ENCODE measurements at places on chromosomes 4 and X.

- DNase-seq, result no peak
These were observed 75.7 kb downstream of the FAM114A1 start for GRCh38 chr4:38943343-38943742.

DNA sequence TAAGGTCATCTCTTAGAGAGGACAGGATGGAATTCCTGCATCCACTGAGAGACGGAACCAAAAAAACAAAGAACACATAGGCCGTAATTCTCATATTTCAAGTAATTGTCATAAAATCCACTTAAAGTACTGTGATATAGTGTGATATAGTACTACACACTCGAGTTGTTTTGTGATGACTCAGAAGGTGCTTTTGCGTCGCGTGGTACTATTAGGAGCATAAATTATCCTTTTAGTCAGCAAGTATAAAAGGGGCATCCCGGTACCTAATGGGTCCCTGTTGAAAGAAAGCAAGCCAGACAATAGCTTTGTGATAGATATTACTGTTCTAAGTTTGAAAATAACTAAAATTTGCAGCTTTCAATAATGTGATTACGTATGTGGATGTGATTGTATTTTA is 55.3 kb downstream of the GPR143 start:
- no peak for DNase-seq

DNA sequence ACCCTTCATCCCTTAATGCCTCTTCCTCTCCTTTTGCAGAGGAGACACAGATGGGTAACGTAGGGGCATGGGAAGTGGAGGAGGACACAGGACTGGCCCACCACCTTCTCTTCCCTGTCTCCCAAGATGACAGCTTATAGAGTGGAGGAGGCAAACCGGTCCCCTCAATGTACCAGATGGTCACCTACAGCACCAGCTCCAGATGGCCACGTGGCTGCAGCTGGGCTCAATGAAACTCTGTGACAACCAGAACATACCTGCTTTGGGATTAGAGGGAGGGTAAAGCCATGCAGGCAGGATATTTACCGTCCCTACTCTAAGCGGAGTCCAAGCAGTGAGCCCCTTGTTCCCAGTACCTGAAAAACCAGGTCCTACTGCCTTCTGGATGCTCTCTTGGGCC is 7.5 kb upstream of the KLHL15 start:
- no peak for DNase-seq

- DNase-seq, result no peak
These were observed 111.9 kb upstream of the PPARGC1A start for GRCh38 chr4:24001486-24002329.

DNA sequence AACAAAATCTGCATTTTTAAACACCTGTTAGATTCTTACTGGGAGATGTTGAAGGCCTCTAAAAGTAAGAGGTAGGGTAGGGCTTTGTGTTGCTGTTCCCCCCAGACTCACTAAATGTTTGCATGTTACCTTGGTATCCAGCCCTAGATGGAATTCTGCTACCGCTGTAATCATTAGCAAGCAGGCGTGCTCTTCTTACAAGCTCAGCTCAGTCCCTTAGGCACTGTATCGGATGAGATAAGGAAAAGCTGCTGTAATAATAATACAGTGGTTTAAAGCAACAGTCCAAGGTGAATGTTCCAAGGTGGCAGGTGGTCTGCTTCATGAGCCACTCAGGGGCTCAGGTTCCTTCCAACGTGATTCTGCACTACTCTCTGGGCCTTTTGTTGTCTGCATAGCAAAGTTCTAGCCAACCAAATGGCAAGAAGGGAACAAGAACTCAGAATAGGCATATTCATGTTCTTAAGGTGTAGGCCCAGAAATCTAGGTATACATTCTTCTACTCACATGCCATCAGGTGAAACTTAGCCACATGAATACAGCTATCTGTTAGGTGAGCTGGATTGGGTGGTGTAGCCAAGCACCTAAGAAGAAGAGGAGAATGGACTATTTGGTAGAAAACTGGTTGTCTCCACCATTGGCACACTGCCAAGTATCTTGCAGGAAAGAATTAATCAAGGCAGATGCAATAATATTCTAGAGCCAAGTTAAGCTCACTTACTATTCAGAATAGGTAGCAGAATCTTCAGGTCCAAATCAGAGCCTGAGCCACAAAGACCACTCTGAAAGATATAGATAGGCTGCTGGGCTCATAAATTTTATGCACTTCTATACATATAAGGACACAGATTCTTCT is 46.0 kb downstream of the COQ2 start:
- no peak for DNase-seq

- no peak for DNase-seq
These were observed 137.6 kb downstream of the NPNT start for GRCh38 chr4:106032851-106033286.

DNA sequence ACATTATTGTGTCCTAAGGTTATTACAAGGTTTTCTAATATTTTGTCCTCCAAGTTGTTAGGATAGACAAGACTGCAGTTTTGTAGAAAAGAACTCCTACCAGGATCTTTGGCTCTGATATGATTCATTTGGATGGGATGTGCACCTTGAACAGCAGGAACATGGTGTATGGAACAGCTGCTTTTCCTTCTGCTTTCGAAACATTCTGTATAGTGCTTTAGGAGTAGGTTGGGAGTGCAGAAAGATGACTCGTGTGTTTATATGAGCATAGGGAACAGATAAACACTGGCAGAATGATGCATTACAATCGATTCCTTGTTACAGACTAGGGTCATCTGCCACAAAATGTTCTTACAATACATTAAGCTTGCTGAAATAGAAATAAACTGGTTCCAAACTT is 790.1 kb downstream of the DMD start:
- DNase-seq, result no peak

DNA sequence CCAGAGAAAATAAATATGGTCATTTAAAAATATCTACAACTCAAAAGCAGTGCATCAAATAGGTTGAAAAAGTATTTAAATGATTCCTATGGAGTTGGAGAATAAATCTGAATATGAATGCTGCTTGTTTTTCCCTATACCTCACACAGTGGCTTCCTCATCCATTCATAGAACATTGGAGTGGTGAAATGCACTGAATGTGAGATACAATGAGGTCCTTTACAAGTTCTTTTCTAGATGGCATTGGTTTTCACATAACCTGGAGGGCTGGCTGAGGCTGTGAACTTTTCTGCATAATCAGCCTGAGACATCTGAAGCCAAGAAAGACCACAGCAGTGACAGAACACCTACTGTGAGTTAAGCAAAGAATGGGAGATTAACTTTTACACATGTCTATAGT is 279.1 kb upstream of the NRK start:
- no peak for DNase-seq

DNA sequence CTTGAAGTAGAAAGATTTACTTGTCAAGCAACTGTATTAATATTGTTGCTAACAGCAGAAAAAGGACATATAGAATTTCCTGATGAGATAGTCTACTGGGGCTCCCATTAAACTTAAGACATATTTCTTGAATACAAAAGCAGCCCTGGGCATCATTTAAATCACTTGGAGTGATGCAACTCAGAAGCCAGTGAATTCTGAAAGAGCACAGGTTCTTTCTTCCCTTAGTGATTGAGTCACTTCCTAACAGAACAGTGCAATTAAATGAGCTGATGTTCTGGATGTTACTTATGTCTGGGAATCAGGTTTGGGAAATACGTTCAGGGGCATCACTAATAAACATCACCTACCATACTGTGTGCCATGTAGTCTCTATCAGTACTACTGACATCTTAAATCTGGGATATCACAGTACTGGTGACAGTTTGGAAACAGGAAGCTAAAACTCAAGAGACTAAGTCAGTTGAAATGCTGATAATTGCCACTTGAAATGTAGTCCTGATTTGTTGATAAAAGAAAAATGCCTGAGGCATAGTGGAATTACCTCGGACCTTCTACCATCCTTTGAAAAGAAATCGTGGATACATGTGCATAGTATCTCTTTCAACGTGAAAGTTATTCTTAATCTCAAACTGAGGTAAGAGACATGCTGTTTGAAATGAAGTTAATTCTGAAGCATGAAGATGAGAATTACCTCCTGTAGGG is 249.2 kb upstream of the GPRIN3 start:
- DNase-seq, result no peak

DNA sequence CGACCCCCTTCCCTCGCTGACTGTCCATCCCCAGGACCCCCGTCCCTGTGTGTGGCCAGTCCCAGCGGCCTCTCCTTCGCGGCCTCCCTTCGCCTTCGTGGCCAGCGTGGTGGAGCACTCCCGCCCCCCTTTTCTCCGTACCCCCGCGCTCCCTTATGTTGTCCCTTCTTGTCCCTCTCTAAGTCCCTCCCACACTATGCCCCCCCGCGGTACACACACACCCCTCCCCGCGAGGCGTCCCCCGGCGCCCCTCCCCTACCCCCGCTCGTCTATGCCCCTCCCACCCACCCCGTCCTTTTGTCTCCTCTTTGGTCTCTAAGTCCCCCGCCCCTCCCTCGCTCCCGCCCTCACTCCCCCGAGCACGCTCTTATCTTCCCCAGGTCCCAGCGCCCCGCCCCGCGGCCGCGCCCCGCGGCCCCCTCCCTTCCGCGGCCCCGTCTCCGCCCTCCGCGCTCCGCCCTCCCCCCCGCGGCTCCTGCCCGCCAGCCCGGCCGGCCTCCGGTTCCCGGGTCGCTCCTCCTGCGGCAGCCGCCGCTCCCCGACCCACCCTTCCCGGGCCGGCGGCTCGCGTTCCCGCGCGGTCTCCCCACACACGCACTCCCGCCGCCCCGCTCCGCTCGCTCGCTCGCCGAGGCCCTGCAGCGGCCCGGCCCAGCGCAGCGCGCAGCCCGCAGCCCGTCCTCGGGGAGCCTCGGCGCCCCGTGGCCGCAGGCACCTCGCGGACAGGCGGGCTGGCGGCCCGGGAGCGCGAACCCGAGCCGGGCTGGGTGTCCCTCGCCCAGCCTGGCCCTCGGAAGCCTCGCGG is 26.3 kb downstream of the UTP14A start:
- no peak for DNase-seq

DNA sequence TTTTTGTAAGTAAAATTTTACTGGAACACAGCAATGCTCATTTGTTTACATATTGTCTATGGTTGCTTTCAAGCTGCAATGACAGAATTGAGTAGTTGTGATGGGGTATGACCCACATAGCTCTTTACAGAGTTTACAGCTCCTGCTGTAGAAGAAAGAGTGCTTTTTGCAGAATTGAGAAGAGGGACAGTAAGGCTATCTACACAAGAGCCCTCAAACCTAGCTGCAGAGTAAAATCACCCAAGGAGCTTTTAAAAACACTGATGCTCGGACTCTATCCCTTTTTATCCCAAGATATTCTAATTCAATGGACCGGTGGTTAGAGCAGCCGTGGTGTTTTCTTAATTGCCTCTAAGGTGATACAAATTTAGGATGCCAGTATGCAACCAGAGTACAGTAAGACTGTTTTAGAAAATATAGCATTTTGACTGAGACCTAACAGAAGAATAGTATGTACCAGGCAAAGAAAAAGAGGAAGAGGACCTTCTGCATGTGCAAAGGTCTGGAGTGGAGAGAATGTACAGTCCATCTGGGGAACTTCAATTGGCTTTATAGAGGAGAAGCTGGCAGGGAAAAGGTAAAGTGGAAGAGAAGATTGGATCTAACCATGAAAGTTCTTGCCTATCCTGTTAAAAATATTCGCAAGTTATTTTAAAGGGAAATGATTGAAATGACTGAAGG is 663.6 kb upstream of the CPEB2 start:
- DNase-seq, result no peak

GRCh38 chr4:121073672-121074381 is 1.5 kb upstream of the NDNF start:
- no peak for DNase-seq

GRCh38 chrX:14916017-14916674 is 42.9 kb downstream of the MOSPD2 start:
- no peak for DNase-seq

- DNase-seq, result no peak
These were observed 92.0 kb downstream of the PDGFRA start for GRCh38 chr4:54320826-54321685.

- no peak for DNase-seq
These were observed 3.7 kb upstream of the CCNQ start for GRCh38 chrX:153602601-153603000.

GRCh38 chrX:45009371-45010000 is 136.5 kb downstream of the KDM6A start:
- no peak for DNase-seq

DNA sequence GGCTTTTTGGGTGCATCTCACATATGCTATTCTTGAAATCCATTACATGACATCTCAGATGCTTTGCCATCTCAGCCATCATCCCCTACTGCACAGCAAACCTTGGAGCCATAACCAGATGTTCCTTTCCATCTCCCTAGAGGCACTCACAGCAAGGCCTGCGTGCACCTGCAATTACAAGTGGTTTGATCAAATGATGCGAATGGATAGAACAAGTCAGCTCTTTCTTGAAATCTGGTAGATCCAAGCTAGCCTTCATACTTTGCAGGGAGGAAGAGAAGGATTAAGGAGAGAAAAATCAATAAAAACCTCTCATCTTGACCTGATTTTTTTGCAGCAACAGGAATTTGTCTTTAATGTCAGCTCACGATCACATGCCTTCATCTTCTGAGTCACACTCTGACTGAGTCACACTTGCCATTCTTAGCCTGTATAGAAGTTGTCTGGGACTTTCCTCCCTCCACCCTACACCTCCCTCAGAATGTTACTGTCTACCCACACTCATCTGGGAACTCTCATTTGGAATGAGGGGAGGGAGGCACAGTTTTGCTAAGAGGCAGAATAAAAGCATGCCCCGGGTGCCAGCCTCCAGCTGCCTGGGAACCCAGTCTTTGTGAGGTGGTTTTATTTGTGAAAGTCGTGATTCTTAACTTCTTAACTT is 11.9 kb upstream of the TRIML1 start:
- no peak for DNase-seq

DNA sequence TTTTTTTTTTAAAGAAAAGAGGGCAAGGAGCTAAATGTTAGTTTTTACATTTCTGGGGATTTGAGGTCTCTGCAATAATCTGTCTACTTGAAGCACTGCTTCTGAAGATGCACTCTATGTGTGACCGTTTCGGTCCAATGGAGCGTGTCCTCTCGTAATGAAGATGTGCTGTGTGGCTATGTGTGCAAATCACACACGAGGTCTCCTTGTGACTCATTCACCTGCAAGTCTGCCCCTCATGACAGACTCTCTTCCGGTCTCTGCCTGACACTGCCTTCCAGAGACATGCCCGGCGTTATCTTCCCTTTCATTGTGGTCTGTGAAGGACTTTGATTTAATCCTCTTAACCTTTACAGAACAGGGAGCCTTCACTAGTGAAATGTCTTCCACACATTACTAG is 84.3 kb downstream of the TRAM1L1 start:
- no peak for DNase-seq

- DNase-seq, result no peak
These were observed 43.6 kb upstream of the UCP1 start for GRCh38 chr4:140612357-140612756.

DNA sequence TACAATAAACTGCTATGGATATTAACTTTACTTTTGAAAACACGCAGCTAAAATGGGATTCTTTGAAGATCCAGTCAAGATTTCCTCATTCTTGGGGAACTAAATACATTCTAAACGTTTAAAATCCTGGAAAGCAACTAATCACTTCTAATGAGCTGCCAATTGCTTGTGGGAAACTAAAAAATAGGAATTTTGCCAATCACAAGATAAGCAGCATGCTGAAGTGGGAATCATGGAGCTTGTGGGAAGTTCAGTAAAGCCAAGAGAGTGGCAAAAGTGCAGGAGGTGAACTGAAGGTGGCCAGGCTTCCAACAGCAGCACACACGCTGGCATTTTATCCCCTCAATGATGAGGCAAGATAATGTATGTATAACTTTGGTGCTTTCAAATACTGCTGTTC is 133.0 kb downstream of the GPC3 start:
- DNase-seq, result no peak

Measured in NCI-H2081 treated with DMSO at 0.1 percent for 48 hours (cell line).